ENCODE measurements at places on chromosomes 2 and 18.

- no peak for DNase-seq
Observed at GRCh38 chr2:75321599-75321922, 122.2 kb upstream of the TACR1 start.

DNA sequence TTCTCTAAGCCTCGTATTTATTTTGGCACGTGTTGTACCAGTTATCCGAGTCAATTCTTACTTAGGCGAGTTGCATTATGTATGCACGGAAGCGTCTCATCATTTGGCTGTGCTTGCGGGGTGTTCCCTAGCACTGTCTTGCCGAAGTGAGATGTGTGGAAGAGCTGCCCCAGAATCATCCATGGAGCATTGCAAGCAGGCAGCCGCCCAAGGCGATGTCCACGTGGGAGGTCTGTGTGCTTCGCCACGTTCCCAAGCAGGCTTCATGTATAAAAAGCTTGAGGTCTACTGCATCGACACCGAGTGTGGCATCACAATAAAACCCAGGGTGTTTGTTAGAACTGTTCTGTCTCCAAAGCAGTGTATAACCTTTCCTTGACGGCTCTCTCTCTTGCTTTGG lies 849.9 kb downstream of the DCDC2C start:
- no peak for DNase-seq

DNA sequence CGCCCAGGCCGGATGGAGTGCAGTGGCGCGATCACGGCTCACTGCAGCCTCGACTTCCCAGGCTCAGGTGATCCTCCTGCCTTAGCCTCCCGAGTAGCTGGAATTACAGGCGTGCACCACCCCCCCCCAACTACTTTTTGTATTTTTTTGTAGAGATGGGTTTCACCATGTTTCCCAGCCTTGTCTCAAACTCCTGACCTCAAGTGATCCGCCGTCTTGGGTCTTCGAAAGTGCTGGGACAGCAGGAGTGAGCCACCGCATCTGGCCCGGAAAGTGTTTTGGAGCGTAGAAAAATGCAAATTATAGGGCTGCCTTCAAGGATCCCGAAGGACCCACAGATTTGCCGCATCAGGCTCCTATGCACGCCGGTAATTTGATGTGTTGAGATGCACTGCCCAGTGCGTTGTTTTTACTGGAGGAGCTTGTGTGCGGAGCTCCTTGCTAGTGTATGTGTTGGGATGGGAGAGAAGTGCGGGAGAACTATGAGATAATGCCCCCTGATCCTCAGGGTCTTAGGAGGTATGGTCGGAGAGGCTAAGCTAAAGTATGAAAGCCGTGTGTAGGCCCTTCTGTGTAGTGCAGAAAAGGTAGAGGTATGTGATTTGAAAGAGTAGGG lies 1.2 kb upstream of the CLASP1 start:
- DNase-seq, result no peak

DNA sequence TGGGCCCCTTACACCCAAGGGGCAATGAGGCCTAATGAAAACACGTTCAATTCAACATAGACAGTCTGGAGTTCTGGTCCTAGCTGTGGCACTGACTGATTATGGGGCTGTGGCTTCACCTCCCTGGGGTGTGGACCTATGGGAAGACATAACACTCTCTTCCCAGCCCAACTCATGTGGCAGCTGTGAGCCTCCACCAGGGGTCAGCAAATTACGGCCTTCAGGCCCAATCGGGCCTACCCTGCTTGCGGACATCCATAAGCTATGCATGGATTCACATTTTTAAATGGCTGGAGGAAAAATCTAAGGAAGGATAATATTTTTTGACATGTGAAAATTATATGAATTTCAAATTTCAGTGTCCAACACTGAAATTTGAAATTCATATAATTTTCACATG lies 101.3 kb downstream of the LOXHD1 start:
- DNase-seq, result no peak

Measured in GM12864 (cell line).